ENCODE measurements at places on chromosomes 12 and 14.
A peak's percentile ranks its signal among the peaks of the same experiment; 100 is the strongest.

DNA sequence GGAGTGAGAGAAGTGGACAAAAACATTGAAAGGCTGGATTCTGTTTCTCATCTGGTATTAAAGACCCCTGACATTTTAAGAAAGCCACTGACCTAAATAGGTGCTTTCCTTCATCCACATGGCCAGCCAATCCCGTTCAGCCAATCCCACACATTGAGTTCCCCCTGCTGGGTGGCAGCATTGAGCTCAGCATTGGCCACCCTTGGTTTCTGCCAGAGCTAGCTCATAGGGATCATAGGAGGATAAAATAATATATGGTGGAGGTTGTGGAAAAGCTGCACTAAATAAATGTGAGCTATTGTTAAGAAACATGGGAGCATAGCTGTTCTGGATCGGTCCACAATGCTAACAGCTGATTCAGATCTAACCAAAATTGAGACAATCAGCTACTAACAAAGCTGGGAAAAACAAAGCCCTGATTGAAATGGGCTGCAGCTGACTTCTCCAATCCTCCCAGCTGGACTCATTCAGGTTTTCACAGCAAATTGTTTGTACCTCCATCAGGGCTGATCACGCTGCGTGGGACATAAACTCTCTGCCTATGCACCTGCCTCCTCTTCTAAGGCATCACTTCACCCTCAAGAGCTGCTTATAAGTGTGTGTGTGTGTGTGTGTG is 256.5 kb downstream of the EMP1 start:
- no peak for DNase-seq

DNA sequence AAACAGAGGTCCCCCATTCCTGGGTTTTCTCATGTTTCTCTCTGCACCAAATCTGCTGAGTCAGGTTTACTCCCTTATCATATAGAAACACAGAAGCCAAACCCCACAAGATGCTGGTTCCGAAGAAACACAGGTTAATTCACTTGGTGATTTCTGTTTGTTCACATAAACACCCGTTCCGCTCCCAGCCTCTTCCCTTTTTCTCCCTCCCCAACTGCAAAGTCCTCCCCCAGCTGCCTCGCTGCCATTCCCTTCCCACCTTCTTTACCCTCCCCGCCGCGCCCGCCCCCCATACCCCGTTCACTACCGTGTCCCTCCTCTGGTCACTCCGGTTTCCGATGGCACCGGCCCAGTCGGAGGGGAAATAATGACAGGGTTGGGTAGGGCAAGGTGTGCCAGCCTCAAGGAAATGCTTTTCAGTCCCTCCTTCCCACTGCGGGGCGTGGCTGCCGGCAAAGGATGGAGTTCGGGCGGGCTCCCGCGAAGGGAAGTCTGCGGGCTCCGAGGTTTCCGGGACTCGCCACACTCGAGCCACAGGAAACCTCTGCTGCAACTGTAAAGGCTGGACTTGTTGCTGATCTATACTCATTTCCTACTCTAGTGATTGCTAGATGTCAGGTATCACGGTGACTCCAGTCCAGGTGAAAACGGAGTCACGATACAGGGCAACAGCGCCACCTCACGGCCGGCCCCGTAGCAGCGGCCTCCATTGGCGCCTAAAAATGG is at the start of gene STYK1:
TSS of gene STYK1 (minus strand) at position 394 of the 726 bp plus-strand sequence. CDS start 39,434 bp downstream, outside the sequence.
- peak; percentile 37 for DNase-seq

- DNase-seq = no peak
These were observed 449.3 kb downstream of the FOXG1 start for GRCh38 chr14:29215853-29216252.

DNA sequence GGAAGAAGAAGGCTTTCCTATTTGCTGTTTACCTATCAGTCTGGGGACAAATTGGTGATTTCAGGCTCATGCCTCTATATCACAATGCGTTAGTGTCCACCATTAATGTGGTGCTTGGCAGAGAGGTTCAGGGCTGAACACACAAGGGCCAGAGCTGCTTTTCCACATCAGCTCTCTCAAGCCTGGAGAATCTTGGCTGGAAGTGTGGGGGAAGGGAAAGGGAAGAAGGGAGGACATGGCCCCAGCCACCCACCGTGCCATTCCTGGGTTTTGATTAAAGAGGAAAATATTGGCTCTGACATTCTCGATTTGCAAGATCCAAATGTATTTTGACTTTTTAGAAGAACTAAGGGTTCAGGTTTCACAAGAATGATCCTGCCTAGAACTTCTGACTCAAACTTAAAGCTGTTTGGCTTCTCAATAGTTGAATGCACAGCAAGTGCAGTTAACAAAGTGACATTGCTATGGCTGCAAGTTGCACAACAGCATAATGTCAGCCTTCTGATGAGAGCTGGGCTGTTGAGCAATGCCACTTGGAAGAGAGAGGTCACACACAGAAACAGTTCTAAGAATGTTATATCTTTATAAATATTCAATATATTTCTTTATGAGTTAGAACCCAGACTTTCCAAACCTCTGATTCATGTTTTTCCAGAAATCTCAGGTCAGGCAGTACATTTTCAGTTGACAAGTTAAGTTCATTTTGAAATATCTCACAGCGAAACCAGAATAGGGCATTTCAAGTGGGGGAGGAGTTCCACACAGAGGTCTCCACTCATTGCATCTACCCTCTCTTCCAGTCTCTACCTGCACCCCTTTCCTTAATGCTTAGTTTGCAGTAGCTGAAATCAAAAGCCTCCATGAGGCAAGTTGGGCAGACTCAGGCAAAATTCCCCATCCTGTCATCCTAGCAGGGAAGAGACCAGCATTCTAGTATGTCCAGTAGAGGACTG is 25.3 kb downstream of the IGF1 start:
- no peak for DNase-seq

DNA sequence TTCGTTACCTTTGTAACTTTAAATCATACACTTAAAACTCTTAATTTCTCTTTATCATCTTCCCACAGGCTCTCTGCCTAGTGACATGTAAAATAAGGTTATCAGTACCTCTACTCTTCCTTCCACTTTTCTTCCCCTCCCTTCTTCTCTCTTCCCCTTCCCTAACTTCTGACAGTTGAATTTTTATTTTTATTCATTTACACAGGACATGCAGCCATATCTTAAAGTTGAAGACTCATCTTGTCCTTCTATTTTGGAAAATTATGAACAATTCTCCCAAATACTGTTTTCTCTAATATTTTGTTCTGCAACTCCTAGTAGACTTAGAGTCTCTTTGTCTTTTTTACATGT is 263.9 kb downstream of the FBXL14 start:
- DNase-seq = no peak

DNA sequence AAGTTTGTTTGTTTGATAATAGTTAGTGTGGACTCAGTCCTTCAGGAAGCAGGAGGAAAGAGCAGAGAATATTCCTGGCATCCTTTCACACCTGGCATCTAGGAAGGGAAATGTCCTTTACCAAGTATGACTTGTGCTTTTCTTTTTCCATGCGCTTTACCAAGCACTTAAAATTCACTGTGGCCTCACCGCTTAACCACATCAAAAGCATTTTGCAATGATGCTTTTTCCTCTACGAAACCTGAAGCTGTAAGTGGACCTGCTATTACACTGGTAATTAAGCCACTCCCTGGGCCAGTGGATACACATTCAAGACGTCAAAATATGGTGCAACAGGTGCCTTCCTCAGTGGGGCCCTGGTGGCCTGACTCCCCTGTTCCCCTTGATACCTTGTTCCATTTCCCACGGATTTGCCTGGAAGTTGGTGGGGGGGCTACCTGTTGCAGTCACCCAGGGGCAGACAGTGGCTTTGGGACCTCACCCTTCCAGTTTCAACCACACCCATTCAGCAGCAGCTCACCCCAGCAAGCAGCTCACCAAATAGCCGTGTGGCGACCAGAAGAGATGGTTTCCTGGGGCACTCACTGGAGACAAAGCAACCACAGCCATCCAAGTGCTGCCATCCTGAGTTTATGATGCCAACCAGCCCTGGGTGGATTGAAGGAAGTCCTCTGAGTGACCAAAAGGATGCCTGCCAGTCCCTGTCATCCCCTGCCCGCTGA is 14.2 kb upstream of the FZD10 start:
- DNase-seq = no peak

GRCh38 chr12:100427078-100427477 is 46.6 kb upstream of the NR1H4 start:
- DNase-seq = peak; percentile 3

DNA sequence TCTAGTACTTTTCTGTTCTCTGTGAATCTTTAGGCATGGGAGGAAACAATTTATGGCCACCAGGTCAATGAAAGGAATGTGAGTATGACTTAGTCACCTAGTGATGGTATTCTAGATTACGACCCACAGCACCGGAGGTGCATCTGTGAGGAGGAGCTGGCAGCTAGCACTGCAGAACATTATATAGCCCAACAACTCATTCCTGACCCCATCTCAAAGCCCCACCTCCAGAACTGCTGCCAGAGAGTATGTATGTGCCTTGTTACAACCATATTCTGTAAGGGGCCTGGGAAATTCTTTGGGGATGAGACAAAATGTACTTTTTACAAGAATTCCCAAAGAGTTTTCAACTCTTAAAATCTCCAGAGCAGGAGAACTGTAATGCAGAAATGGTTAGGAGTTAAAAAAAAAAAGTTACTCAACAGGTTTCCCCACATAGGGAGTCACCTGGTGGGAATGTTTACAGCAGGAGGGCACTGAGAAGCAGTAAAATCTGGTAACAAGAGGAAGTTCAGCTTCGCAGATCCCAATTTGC is 34.9 kb upstream of the CERS5 start:
- DNase-seq = peak; percentile 80

DNA sequence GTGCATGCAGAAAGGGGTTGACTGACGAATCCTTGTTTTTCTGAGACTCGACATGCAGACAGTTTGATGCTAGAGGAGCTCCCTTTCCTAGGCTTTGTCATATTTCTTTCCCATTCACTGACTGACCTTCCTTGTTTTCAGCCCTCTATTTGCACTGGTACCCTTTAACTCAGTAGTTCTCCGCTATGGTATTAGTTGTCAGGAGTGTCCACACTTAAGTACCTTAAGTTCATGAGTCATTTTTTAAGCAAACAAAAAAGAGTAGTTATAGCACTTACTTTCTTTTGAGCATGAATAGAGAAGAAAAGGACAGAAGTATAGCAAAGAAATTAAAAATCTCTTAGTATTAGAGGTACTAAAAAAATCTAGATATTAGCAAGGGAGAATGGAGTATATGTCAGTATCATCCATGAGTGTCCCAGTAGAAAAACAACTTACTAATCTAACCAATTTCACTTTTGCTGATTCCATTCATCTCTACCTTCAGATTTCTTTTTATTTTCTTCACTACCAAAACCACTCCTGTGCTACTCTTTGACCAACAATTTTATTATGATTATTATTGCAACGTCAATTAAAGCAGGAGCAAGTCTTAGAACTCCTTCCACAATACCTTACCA is 8.3 kb downstream of the ATP2B1 start:
- no peak for DNase-seq

DNA sequence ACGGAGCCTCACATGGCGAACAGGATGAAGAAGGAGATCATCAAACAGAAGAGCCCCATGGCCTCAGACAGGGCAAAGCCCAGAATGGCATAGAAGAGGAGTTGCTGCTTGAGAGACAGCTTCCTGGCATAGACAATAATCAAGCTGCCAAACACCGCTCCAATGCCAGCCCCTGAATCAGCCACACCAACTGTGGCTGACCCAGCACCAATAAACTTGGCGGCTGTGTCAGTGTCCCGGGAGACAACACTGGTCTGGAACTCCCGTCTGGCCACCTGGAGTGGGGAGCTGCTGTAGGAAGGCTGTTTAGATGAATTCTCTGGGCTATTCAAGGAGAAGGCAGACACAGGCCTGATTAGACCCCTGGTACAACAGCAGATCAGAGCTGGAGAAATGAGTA is 100.1 kb downstream of the HEATR5A start:
- DNase-seq = no peak

- DNase-seq = no peak
These were observed 228.0 kb upstream of the ATP2B1 start for GRCh38 chr12:89936631-89937030.

DNA sequence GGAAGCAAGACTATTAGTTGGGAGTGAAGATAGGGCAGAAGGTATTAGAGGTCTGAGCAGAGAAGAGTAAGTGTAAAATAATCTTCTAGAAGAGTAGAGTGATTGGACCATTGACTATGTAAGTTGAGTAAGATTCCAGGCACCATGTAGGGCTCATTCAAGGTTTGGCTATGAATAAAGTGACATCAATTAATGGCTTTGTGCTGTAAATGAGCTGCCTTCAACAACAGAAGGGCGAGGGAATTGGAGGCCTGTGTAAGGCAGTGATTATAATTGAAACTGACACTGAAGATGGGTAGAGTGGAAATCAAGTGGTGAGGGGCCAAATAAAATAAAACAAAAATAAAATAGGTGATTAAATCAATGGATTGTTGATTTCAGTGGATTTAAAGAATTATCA is 26.4 kb downstream of the PTPRQ start:
- DNase-seq = no peak

- DNase-seq = no peak
These were observed 6.4 kb upstream of the ARF6 start for GRCh38 chr14:49886523-49886922.

DNA sequence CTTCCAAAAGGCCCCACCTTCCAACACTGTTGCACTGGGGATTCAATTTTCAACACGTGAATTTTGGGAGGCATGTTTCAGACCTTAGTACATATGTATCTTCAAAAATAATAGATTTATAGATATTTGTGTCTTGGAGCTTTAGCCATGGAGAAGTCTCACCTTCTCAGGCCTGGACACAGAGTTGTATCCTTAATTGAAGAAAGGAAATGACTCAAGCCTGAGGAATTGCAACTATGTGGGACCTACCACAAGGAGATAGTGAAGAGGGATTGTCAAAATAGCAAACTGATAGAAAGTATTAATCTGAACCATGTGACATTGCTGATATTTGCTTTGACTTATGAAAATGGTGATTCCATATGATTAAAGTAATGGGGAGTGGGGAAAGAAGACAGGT is 89.8 kb downstream of the ACSS3 start:
- peak; percentile 7 for DNase-seq

DNA sequence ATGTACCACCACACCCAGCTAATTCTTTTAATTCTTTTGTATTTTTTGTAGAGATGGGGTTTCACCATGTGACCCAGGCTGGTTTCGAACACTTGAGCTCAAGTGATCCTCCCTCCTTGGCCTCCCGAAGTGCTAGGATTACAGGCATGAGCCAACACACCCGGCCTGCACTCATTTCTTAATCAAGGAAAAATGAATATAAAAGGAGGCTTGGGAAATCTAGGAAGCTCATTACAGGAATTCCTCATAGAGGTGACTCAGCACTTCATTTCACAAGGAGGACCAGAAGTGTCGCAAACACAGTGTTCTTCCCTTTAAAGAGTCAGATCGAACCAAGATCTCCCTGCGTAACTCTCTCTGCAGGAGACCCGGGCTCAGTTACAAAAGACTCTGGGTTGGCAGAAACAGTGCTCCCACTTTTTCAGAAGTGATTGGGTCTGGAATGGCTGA is 30.3 kb downstream of the NFKBIA start:
- peak; percentile 88 for DNase-seq

- peak; percentile 93 for DNase-seq
These were observed 62.0 kb upstream of the SYT1 start for GRCh38 chr12:78802593-78802992.

- no peak for DNase-seq
These were observed 9.8 kb downstream of the DHRS1 start for GRCh38 chr14:24289649-24290280.

- DNase-seq = no peak
These were observed 156.8 kb upstream of the LRIG3 start for GRCh38 chr12:59077153-59077552.

- peak; percentile 51 for DNase-seq
These were observed 6.8 kb upstream of the HNF1A start for GRCh38 chr12:120971299-120972180.
